ENCODE measurements at places on chromosomes 5 and 9.

DNA sequence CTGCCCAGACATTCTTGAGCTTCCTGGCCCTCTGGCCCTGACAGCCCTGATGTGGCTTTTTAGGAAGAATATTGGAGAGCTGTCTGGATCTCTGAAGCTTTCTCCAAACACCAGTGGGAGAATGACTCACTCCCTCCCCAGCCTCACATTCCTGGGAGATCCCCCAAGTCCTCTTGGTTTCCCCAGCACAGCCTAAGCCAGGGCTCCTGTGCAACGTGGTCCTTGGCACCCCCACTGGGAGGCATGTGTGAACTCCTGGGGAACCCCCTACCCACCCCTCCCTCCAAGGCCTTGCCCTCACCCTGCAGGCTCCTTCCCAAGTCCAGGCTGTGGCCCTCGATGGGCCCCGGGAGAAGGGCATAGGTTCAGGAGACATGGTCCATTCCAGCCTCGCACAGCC, 12.7 kb downstream of the GLIPR2 start:
- DNase-seq, result no peak

DNA sequence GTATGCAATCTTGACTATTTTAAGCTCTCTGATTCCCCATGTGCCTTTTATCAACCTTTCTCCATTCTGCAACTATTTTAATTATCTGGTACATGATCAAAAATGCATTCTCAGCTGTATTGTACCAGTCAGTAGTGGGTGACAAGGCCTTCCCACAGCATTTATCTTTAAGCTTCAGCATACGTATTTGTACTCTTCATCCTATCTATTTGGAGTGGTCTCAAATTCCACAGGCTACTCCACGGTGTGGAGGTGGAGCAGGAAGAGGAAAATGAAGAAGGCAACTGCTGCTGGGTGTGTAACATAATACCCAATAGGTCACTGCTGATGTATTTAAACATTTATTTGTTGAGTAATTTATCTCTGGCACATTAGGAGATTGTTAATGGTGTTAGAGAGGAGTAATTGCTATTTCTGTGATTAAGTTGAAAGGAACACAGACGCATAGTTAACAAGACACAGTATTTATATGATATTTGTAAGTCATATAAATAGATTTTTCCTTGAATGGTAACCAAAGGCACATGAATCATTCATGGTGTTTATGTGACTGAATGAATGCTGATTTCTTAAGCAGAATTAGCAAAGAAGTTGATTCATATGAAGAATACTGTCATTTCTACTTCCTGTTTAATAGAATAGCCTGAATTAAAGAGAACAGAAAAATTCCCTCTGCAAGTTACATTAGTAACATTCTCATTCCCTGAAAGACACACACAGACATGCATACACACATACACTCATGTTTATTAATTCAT, 153.8 kb upstream of the NR3C1 start:
- DNase-seq, result no peak

DNA sequence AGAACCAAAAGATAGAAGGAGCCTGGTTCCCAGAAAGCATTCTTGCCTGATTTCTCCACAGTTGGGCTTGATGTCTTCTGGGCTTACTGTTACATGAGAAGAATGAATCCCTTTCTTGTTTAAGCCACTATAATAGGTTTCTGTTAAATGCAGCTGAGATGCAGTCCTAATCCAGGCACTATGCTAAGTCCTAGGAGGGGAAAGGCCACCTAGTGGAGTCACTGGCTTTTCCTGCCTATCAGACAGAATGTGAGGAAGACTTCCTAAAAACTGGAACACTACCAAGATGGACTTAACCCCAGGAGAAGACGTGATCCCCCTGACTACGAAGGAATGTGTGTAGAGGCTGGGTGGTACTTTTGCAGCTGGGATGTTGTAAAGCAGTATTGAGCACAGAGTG, 34.3 kb upstream of the FSD1L start:
- no peak for DNase-seq

DNA sequence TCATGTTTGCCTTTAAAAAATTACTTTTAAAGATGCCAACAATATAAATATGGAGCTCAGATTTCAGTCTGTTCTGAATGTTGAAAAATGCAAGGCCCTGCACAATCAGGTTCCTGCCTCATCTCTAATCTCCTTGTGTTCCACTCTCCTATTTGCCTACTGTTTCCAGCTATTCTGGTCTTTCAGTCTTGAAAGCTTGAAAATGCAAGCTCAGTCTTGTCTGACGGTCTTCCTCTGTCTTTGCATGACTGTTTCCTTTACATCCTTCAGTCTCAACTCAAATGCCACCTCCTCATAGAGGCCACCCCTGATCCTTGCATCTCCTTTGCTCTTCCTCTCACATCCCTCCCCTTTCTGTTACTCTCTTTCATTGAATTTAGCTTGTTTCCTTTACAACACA, 354.9 kb downstream of the KIF4B start:
- no peak for DNase-seq

DNA sequence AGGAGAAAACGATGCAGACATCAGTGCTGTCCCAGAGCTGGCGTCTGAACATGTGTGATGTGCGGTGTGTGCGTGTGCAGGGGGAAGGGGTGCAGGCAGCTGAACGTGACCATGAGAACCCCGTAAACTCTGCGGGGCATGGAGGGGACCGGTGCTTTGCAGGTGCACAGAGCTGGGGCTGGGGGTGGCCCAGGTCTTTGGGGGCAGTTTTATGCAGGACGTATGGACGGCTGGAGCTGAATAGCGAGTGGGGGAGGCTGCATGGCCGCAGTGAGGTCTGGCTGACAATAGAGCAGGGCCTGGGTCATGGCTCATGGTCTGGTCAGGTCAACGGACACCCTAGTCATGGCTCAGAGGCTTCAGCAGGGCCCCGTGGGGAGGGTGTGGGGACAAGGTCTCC, 3.3 kb upstream of the EXOC3 start:
- DNase-seq, result no peak

DNA sequence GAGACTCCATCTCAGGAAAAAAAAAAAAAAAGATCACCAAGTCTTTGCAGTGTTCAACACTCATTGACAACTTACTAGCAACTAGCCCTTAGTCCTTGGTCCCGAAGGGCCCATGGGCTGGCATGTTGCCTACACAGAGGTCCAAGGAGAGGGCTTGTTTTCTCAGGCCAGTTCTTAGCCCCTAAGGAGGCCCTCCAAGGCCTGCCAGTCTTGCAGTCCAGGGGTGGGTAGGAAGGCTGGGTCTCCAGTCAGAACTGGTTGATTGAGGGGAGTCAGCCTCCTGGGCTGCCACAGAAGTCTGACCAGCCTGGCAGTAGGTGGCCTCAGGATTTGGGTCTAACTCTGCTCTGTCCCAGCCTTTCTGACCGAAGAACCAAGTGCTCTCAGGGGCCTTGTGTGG, 32.7 kb downstream of the IER5L start:
- no peak for DNase-seq

- DNase-seq, result no peak
These were observed 10.2 kb downstream of the FBXO10 start for GRCh38 chr9:37565661-37566618.

- DNase-seq, result no peak
These were observed 81.9 kb downstream of the EBF1 start for GRCh38 chr5:159017786-159018185.

Data from CD4-positive, alpha-beta T cell treated with Interleukin-6 at 100 ng/mL for 8 hours (primary cell).